ENCODE measurements at places on chromosomes 7 and 10.

DNA sequence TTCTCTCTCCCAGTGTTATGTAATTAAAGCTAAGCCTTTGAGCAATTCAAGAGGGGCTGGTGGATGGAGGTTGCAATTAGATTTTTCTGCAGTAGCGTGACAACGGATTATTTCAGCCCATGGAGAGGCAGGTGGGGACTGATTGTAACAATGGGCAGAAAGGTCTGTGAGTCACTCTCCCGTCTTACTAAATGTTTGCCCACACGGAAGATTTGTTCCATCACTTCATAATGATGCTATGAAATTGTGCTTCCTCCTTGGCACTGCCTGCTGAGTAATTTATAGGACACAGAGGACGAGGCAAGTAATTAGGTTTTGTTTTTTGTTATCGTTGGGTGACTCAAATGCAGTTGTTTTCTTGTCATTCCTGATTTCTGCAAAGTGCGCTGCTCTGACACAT is 594.5 kb upstream of the DPP6 start:
- DNase-seq = no peak

DNA sequence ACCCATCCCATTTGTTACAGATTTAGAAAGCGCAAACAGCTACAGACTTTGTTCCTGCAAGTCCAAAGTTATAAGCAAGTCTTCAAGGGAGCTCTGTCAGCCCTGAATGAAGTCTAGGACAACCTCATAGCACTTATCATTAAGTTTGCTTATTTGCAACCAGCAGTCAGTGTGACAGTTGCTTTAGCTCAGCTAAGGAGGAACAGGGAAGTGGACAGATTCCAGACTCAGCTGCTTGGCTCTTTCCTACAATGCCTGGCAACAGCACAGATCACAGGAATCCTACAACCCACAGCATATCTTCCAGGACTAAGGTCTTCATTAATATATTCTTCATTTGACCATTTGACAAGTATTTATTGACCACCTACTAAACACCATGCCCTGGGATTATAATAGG is 17.4 kb upstream of the KIF5B start:
- no peak for DNase-seq

GRCh38 chr10:1187855-1188557 is 131.8 kb downstream of the WDR37 start:
- DNase-seq = no peak

- DNase-seq = no peak
Measured at GRCh38 chr10:123402656-123403055, 248.5 kb downstream of the BUB3 start.

GRCh38 chr10:70906953-70907636 is 18.7 kb upstream of the PCBD1 start:
- no peak for DNase-seq
